ENCODE measurements at places on chromosomes 5 and 9.

GRCh38 chr9:7844242-7844641, 44.7 kb upstream of the DMAC1 start:
- DNase-seq: no peak

- no peak for DNase-seq
These were observed 60.6 kb upstream of the SV2C start for GRCh38 chr5:76022611-76023010.

DNA sequence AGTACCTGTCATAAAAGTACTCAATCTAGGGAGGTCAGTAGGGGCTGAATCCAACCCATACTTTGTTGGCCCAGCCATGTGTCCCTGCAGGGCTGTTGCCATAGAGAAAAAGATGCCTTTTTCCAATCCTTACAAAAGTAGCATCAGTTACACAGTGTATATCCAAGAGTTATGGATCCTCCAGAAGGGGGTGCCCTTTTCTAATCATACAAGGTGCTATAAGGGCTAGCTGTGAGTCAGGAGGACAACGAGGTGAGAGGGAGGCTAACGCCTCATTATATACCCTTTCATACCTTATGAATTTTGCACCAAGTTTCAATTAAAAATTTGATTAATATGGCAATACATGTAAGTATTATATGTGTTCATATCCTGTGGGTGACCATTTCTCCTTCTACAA, 4.8 kb downstream of the KIAA0825 start:
- DNase-seq: peak; percentile 26

DNA sequence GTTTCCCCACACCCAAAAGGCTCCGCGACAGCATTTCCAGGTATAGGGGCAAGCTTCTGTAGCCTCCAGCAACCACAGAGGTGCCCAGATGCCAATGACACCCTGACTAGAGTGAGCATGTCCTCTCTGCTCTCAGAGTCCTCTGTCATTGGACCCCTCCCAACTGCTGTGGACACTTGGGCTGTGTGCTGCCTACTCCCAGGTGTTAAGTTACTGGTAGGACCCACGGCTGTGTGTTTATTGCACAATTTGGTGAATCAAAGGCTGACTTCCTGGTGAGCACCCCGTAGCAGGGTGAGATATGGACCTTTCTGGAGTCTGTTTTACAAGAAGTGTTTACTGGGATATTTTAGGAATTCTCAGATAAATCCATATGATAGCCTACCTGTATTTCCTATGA, 36.0 kb downstream of the SH3GL2 start:
- no peak for DNase-seq

DNA sequence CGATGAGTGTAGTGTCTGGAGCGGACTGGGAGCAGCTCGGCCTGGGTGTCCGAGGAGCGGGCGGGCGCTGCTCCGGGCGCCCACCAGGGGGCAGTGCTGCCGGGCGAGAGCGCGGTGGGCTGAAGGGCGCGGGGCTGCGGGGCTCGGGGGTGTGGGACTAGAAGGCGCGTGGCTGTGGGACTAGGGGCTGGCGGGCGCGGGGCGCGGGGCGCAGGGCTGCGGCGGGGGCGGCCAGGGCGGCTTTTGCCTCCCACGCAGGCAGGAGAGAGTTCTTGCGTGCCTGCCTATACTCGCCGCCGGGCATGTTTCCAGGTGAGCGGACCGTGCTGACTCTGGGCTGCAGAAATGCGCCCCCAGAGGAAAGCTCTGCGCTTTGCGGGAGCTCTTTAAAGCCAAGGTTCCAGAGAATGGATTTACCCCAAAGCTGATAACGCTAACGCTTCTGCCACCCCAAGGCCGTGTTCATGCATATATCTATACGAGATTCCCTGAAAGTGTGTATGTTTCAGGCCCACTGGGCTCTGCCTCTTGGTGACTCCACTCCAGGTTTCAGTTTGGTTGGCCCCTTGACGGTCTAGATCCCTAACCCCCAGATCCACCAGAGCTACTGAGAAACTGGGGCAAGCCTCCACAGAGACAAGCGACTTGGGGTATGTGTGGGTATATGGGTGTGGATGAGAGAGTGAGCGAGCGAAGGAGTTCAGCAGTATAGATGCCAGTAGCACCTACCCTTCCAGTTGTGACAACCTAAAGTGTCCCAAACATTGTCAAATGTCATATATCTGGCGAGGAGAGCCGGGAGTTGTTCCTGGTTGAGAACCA, 56.2 kb downstream of the ACER2 start:
- peak; percentile 62 for DNase-seq

DNA sequence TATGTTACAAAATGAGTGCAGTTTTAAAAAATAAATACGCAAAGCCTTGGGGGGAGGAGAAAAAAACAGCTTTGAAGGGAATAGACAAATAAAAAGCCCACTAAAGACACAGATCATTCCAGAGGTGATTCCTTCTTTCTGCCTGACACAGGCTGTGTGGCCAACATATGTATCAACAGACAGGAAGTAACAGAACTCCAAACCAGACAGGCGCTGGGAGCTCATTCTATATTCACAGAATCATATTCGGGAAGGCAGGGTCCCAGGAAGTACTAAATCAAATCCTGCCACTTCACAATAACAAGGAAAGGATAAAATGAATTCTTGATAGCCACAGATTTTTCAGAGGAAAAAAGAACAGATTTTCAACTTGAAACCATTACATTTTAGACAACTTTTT, 62.1 kb downstream of the SEMA5A start:
- DNase-seq: no peak

- no peak for DNase-seq
These were observed 472.1 kb downstream of the DMRT2 start for GRCh38 chr9:1522219-1522767.

DNA sequence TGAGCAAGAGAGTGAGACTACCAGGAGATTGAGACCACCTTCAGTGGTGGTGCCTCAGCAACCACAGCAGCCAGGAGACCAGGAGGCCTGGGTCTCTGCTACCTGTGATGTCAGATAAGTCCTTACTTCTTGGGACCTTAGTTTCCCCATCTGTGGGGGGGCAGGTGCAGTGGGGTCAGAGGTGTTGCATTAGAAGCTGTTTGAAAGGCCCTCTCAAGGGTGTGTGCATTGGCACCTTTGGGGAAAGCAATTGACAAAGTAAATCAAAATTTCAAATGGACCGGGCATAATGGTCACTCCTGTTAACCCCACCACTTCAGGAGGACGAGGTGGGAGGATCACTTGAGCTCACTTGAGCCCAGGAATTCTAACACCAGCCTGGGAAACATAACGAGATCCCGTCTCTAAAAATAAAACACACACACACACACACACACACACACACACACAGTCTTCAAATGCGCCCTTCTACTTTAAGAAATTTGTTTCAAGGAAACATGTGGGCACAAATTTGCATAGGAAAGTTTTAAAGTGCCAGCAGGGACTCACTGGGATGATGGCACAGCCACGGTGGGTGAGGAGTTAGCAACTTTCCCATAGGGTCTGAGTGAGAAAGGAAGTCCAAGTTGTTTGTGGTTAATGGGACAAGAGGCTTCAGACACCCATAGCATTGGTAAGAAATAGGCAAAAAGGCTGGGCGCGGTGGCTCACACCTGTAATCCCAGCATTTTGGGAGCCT, 1.3 kb upstream of the AK1 start:
- DNase-seq: no peak

GRCh38 chr9:135500525-135501260, at the start of gene MRPS2:
Gene MRPS2, plus strand, starts transcription at chr9:135500682. Its CDS starts 29 bp downstream, at chr9:135500711.
- peak; percentile 89 for DNase-seq

- peak; percentile 60 for DNase-seq
These were observed 11.0 kb downstream of the RNF145 start for GRCh38 chr5:159198063-159199036.

DNA sequence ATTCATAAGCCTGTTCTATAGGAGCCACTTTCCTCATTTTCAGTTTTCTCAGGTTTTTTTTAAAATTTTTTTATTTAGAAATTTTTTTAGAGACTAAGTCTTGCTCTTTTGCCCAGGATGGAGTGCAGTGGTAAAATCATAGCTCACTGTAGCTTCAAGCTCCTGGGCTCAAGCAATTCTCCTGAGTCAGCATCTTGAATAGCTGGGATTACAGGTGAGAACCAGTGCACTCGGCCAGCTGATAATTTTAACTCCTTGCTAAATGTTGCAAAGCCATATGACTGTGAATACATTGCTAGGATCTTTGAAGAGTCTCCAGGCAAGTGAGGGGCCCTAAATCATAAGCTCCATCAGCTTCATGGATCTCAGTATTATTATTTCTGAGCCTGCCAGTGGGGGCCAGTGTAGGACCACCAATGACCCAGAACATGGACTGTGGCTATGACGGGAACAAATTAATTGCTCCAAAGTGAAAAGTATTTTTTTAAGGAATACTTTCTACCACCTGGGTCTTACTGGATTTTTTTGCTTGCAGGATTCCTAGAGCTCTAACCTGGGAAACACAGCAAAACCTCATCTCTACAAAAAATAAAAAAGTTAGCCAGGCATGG, 5.7 kb upstream of the GAPVD1 start:
- peak; percentile 19 for DNase-seq

- DNase-seq: no peak
These were observed 367.5 kb downstream of the KDM4C start for GRCh38 chr9:7125231-7125630.

- DNase-seq: no peak
These were observed 51.5 kb downstream of the HRH2 start for GRCh38 chr5:175709276-175709781.

DNA sequence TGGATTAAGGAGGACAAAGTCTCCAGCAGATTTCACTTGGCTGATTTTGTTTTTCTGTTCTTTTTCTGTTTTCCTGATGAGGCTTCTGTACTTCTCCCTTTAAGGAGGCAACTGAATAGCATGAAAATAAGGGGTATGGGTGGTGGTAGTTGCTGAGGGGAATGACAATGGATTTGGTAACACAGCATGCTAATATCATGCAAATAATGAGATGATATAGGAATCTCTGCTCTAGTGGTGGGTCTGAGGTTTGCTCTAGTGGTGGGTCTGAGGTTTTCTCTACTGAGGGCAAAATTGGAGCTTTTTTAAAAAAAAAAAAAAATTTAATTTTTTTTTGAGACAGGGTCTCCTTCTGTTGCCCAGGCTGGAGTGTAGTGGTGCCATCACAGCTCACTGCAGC, 139.7 kb downstream of the C9orf152 start:
- no peak for DNase-seq

DNA sequence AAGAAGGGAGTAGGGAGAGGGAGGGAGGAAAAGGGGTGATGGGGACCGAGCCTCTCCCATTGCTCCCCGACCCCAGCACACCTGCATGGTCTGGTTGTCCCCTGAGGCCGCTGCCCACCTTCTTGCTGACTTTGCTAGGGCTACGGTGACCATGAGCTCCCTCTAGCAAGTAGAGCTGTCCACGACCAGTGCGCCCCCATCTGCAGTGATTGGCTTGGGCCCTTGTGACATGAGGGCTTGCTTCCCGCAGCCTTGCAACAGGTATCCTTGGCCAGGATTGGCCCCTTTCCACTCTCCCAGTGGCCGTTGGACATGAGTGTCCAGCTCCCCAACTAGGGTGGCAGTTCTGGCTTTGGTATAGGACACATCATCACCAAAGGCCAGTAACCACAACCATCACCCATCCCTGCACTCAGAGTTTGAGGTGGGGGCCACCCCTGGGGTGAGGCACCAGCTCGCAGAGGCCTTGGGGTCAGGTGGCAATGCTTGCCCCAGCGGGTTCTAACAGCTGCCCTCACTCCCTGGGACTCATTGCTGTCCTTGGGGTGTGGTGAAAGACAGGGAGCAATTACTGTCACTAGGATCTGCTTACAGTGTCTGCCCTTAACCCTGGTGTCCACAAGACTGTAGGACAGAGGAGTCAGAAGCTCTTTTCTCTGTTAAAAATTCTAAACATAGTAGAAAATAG, 17.2 kb upstream of the NINJ1 start:
- no peak for DNase-seq

DNA sequence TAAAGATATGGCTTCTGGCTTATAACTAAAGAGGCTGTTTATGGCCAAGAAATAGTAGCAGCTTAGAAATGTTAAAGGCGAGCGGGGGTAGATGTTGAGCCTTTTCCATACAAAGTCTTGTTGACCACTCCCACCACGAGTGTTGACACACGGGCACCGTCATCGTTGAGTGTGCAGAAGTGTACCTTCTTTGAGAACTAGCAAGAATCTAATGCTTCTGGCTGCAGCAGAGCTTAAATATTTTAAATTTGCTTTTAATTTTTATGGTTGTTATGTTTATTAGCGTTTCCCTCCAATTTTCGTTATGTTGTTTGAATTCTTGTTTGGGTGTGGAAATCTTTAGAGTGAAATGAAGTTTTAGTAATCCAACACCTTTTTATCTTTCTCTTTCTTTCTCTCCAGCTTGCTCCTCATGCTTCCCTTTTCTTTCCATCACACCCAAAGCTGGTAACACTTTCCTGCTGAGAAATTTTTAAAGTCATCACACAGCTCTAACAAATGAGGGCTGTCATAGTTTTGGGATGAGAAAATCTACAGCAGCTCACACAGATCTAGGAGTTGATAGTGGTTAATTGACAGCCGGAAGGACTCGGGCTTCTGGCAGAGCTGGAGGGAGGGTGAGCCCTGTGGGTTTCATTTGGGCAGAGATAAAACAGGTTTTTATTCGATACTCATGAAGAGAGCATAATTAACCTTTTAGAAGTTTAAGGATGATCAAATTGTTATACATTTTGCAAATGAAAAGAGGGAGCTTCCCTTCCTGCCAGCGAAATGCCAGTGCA, 120.1 kb upstream of the ZNF608 start:
- DNase-seq: no peak

DNA sequence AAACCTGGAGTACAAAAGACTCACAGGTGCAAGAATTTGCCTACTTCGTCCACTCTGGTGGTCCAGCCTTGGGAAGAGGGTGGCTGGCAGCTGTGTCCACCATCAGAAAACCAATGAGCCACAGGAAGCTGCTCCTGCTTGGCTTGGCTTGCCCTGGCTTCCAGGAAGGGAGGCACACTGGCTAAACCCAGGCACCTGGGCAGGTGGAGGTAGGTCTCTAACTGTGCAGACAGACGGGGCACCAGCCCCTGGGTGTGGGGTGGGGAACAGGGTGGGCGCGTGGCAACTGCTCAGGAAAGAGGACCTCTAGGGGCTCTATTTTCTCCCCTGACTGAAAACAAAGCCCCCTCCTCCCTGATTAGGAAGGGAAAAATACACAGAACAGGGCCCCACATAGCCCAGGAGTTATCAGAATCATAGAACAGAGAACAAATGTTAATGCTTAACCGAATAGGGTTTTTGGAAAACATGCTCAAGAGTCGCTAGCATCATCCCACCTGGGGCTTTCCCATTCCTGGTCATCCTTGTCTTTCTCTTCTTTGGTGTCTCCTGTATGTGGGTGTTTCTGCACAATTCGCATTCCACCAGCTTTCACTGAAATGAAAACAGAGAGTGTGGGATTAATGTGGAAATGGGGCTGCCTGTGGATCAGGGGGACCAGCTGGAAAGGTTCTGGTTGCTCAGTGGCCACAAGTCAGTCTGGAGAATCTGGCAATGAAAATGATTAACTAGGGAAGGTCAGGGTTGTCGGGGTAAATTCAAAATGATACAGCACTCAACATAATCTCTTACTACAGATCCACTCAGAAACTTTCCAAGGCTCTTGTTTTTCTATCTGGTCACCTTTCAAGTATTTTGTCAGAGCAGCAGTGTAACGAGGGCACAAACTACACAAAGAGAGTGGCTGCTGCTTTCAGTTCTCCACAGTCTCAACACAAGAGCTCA, 13.1 kb downstream of the DAP start:
- no peak for DNase-seq

- no peak for DNase-seq
These were observed 402.1 kb upstream of the BRINP1 start for GRCh38 chr9:119771341-119771740.

Measured in natural killer cell (primary cell).